Ascending aorta (tissue), 2 donors: ENCODE measurements at places on chromosomes 16 and 17.
A peak's percentile ranks its signal among the peaks of the same experiment; 100 is the strongest.

- DNase-seq, result peak; percentile 23
These were observed 123.6 kb downstream of the CMIP start for GRCh38 chr16:81567987-81568748.

DNA sequence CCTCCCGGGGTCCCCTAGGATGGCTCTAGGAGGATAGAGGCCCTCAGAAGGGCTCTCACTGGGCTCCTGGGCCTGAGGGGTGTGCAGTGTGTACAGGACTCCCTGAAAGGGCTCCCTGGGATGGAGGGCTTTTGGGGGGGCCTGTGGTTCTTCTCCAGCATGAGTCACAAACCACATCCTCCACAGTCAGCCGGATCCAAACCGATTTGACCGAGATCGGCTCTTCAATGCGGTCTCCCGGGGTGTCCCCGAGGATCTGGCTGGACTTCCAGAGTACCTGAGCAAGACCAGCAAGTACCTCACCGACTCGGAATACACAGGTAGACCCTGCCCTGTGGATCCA is 4.5 kb downstream of the TRPV2 start:
- DNase-seq, result no peak

DNA sequence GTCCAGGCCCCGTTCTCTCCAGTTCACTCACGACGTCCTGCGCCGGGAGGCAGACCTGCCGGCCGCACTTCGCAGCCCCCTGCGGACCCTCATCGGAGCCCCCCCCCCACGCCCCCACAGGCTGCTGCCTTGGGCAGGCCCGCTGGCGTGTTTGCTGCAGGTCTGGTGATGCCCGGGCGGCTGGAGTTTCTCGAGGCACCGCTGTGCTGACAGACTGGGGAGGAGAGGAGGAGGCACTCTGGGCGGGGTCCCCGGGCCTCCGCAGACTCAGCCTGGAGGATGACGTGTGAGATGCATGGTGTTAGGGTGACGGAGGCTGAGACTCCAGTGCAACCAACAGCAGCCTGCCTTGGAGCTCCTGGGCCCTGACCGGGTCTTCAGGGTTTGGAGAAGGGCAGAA is 24.1 kb downstream of the BAIAP2 start:
- no peak for DNase-seq

GRCh38 chr17:38702166-38702915 is 2.7 kb upstream of the MLLT6 start:
- peak; percentile 94 for DNase-seq

DNA sequence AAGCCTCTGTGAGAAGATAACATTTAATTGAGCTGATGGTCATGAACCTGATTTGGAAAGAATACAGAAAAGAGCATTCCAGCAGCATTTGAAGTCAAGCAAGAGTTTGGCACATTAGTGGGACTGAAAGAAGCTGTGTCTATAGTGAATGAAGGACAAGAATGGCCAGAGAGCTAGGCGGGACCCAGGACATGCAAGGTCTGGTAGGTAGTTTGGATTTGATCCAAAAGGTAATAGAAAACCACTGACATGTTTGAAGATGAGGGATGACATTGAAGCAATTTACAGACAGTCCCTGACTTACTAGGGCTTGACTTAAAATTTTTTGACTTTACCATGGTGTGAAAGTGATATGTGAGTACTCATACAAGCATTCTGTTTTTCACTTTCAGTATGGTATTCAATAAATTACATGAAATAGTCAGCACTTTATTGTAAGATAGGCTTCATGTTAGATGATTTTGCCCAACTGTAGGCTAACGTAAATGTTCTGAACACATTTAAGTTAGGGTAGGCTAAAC is 7.6 kb downstream of the CYB5B start:
- no peak for DNase-seq

- DNase-seq, result no peak
These were observed 267.3 kb downstream of the CPPED1 start for GRCh38 chr16:12536412-12536746.

DNA sequence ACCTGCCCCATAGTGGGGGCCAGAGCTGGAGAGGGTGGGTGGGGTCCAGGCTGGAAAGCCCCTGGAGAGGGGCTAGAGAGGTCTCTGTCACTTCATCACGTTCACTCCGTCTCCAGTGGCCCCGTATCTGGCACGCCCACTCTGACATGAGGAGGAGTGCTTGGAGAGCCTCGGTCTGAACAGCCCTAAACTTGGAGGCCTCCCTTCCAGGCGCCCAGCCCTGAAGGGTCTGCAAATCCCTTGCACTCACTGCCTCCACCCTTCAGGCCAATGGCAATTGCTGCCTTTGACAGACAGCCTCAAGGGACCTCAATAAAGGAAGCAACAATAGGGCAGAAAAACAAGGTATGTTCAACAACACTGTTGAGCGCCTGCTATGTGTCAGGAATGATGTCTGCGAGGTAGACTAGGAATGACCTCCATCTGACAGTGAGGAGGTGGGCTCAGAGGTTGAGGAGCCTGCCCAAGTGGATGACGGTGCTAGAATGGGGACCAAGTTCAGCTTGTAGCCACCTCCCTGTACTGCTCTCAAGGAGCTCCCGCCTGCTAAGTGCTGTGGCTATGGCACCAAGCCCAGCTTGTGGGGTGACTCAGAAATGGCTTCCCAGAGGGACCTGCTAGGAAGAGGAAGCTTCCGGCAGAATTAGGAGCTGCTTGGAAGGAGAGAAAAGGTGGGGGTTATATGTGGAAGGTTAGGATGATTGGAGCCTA is 2.9 kb upstream of the EPX start:
- peak; percentile 63 for DNase-seq

GRCh38 chr16:11914210-11915113 is 1.3 kb downstream of the GSPT1 start:
- DNase-seq, result no peak

DNA sequence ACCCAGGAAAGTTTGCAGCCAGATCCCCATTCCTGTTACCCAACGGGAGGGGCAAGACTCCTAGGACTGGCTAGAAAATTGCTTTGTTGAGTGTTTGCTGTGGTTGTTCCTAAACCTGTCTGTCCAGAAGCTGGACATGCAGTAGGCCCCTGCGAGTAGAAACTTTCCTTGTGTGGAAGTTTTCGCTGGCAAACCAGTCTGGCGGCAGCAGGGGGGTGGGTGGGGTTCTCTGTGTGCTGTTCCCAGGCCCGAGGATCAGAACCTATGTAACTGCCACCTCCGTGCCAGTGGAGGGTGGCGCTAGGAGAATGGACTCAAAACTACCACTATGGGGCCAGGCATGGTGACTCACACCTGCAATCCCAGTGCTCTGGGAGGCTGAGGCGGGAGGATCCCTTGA is 9.2 kb downstream of the SGSM2 start:
- no peak for DNase-seq

DNA sequence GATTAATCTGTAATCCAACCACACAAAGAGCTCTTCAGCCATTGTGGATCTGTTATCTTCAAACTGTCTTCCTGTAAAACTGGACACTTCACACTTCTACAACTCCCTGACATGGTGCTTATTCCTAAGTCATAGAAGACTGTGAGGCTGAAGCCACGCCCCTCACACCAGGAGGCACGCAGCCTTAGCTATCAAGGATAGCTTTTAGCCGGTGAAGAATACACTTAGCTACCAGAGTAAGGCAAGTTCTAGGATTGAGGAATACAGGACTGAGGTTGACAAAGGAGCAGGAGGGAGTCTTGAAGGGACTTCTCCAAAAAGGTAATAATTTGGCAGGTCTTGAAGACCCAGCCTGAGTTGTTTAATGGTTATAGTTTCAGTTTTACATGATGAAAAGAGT is 79.8 kb upstream of the GAS7 start:
- DNase-seq, result no peak

GRCh38 chr17:50564916-50565315 is 4.4 kb downstream of the CACNA1G start:
- peak; percentile 94 for DNase-seq

- peak; percentile 63 for DNase-seq
These were observed 41.0 kb downstream of the TUBD1 start for GRCh38 chr17:59851439-59852375.

GRCh38 chr16:59126486-59126885 is 392.4 kb upstream of the GOT2 start:
- DNase-seq, result no peak

DNA sequence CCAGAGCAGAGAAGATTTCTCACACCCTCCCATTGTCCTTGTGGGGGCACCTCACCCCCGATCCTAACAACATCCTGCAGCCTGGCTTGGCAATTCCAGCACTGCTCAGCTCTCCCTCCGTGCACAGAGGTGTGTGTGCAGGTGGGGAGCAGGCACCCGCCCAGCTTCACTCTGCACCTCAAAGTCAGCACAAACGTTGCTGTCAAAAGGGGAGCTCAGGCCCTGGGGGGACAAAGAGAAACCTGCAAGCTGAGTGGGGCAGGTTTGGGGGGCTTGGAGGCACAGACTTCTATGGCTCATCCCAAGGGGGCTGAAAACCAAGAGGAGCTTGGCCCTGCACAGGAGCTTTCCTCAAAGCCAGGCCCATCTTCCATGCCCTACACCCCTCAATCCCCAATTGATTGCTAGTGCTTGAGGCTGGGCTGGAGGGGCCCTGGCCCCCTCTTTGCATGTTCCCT is 231.9 kb upstream of the TNRC6C start:
- DNase-seq, result no peak

DNA sequence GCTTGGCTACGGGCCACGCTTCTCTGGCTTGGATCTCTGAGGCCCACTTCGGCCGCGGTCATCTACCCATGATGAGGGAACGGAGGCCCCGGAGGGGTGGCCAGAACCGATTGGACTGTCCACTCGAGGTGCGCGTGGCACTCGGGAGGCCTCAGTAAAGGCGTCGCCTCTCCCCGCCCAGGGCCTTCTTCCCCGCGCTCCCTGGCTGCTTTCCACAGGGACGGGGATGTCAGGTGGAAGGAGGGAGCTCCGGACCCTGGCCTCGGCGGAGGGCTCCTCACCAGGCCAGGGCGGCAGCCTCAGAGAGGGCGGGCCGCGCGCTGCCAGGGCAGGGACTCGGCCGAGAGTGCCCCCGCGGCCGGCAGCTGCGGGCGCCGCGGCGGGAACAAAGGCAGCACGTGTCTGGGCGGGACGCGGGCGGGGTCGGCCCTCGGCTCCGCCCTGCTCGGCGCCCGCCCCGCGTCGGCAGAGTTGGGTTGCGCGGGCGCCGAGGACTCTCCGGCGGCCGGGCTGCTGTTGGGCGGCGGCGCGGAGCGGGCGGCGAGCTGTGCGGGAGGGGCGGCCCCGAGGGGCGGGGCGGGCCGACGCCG is 587 bp upstream of the CDK5R1 start:
- peak; percentile 84 for DNase-seq

DNA sequence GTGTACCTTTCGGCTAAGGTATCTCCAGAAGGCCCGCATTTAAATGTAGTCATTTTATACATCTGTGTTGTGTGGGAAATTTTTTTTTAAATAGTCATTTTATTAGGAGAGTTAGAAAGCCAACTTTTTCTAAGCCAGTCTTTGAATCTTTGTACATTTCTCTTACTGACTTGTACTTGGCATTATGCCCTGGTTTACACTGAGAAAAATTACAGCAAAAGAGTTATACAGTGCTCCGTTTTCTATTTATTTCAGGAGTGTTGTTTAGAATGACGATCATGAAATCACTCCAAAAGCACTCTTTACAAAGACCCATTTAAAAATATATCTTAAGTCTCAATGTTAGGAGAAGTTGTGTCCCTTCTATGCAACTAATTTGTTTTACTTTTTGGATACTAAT is 91.8 kb downstream of the CYB561 start:
- no peak for DNase-seq
